Fibroblast of skin of right biceps (primary cell): ENCODE measurements at places on chromosomes 4 and X.

DNA sequence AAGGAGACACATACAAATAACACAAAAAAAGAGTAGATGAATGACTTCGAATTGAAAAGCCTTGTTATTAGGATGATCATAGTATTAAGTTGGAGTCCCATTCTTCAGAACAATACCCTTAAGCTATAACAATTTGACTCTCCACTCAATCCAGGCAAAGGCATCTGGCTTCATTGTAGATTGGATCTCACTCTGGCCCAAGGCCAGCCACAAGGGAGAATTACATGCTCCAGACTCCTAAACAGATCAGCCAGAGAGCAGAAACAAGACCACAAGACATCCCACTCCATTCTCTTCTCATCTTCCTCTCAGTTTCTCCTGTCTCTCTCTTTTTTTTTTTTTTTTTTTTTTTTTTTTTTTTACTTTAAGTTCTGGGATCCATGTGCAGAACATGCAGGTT lies 213.9 kb downstream of the DHX15 start:
- DNase-seq: no peak

DNA sequence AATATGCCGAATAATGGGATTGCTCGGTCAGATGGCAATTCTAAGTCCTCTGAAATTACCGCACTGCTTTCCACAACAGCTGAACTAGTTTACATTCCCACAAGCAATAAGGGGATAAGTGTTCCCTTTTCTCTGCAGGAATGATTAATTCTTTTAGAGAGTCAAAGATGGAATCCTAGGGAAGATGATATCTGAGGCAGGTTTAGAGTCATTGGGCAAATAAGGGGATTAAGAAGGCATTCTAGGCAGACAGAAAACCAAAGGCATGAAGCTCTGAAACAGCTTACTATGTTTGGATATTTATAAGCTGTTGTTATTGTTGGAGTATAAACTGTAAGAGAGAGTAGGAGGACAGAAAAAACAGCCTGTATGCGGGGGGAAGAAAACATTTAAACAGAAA lies 85.7 kb downstream of the TET2 start:
- DNase-seq: no peak

GRCh38 chr4:113758372-113758771 lies 3.2 kb downstream of the CAMK2D start:
- peak; percentile 93 for DNase-seq

GRCh38 chr4:88419874-88420273 lies 37.0 kb upstream of the HERC5 start:
- no peak for DNase-seq

GRCh38 chr4:48985976-48986653 lies at the start of gene CWH43:
Gene CWH43 (plus strand): TSS chr4:48986275. CDS start chr4:48986430, 155 bp downstream.
- DNase-seq: no peak

- no peak for DNase-seq
These were observed 11.7 kb downstream of the C1GALT1C1 start for GRCh38 chrX:120617996-120618630.

- no peak for DNase-seq
These were observed 563.7 kb upstream of the PRKX start for GRCh38 chrX:4277122-4277521.

DNA sequence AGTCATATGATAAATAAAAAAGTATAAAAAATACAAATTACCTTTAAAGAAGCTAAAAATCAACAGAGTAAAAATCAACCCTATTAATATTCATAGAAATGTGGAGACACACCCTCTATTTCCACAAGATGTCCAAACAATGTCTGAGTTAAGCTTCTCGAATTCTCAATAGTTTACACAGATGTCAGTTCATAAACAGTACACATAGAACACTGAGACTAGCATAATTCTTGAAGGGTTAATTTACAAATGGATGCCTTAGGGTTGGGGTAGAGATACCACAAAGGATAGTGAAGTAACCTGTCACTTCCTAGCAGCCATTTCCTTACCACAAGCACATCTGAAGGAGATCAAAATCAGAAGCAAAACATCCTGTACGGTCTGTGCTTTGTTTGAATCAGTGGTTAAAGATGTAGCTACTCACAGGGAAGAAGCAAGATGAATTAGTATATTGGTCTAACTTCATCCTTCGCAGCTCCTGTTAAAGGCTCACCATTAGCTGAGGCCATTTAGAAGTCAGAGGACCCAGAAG lies 2393.9 kb downstream of the ARAP2 start:
- peak; percentile 64 for DNase-seq

GRCh38 chr4:123893011-123893981 lies 496.7 kb downstream of the SPRY1 start:
- peak; percentile 74 for DNase-seq

GRCh38 chrX:113741744-113742143 lies 842.1 kb upstream of the HTR2C start:
- peak; percentile 23 for DNase-seq

DNA sequence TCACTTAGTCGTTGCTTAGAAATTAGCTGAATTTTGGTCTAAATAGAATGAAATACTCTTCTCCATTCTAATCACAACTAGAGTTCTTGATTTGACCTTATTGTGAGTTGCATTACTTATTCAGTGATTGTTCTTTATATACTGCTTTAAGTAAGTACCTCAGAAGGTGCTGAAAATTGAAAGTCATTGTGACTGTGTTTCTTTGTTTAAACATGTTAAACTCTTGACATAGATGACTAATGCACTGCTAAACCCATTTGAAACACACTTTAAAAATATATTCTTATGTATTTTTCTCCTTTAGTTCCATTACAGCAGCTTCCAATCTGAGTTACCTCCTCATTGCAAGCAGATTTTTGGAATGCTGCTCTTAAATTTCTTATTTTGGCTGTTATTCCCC lies 9.1 kb downstream of the TSPAN7 start:
- no peak for DNase-seq

GRCh38 chr4:43816116-43816515 lies 632.5 kb downstream of the KCTD8 start:
- no peak for DNase-seq

GRCh38 chrX:24480400-24480865 lies 15.3 kb downstream of the PDK3 start:
- no peak for DNase-seq

- peak; percentile 0 for DNase-seq
These were observed 25.4 kb upstream of the ARSD start for GRCh38 chrX:2954541-2954940.

GRCh38 chr4:182380771-182381181 lies 137.6 kb downstream of the TENM3 start:
- DNase-seq: peak; percentile 18

- peak; percentile 71 for DNase-seq
These were observed 31.5 kb upstream of the ELF2 start for GRCh38 chr4:139208404-139208945.

GRCh38 chrX:264634-265455 lies 16.3 kb upstream of the PLCXD1 start:
- DNase-seq: no peak

DNA sequence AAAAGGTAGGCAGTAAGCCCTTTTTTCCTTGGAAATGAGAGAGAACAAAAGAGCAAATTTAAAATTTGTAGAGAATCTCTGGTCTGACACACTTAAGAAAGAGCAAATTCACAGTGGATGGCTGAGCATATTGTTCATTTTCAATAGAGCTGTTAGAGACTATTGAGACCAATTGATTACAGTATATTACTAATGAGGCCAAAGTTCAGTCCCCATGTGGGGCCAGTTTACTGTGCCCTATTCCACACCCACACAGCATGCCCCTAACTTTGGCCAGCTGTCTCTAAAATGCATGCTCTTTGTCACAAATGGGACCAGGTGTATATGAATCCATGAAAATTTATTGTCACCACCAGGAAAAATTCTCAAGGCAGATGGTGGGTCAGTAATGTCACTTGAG lies 470.5 kb downstream of the PCDH7 start:
- DNase-seq: no peak

- no peak for DNase-seq
These were observed 31.5 kb downstream of the GRIA3 start for GRCh38 chrX:123215397-123216089.

DNA sequence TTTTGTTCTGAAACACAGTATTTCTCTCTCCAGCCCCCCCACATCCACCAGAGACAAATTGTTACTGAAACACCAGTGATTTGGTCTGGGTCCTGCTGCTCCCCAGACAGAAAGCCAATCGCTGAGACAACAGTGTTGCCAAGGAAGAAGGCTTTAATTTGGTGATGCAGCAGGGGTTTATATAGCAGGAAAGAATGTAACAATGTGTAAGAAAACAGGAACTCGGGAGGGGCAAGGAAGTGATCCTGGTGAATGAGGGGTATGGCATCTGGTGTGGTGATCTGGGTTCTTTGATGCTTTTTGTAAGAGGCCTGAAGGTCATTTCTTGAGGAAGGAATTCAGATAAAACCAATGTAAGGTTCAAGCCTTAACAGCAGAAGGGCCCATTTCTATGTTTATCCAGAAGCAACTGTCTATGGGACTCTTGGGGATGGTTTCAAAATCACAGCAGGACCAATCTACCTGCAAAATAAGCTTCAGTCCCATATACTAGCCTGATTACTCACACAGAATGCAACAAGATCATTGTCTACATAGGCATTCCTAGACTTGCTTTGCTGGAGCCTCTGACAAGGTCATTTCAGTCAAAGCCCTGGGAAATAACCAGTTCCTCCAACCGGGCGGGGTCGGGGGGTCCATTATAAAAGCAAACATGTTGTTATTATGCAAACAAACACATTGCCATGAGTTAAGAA lies 445.2 kb upstream of the ZFP42 start:
- DNase-seq: peak; percentile 51

- DNase-seq: no peak
These were observed 1429.2 kb upstream of the AGA start for GRCh38 chr4:178871476-178871875.

GRCh38 chr4:173924561-173924960 lies 358.9 kb downstream of the FBXO8 start:
- peak; percentile 3 for DNase-seq

GRCh38 chr4:130008461-130008860 lies 912.5 kb downstream of the C4orf33 start:
- DNase-seq: no peak

- no peak for DNase-seq
These were observed 74.0 kb upstream of the AFF2 start for GRCh38 chrX:148426467-148426866.

DNA sequence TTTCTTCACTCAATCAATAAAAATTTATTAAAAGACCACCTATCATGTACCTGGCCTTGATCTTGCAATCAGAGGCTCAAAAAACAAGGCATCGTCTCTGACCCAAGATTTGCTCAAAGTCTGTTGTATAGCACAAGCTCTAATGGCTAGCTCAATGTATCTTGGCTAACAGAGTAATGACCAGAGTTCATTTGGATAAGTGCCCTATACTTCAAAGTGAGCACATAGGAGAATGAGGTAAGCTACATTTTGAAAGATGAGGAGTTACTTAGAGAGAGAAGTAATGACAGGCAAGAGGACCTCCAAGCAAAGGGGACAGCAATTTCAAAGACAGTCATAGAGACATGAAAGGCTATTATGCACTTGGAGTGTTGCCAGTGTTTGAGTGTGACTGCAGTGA lies 22.9 kb upstream of the GABRQ start:
- no peak for DNase-seq

DNA sequence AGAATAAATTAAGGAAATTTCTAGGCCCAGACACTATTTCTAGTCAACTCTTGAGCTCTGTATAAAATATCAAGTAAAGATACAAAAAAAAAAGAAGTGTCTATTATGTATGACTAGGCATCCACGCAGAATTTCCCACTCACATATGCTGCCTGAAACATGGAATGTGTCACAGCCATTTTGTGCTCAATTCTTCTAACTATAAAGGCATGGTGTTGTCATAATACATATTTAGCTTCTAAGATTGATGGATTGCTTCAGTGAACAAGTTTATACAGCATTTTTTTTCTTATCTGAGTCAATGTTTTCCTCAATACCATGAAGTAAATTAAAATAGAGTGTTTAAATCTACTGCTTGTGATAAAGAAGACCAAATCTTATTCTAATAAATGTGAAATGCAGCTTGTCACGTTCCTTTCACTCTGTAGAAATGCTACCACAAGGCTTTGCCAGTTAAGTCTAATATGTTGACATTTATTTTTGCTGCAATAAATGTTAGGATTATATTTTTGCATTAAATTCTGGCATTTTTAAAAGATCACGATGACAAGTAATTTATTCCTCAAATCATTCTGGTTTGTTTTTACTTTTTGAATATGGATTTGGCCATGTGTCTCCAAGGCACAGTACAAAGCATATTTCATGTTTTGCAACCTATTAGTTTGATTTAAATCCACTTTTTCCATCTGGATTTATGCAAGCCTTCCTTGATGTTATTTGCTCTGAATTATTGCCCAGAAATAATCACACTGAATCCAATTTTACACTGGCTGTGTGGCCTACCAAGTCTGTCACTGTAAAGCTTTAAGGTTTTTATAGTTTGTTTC lies 1829.0 kb upstream of the PCDH7 start:
- peak; percentile 1 for DNase-seq

- peak; percentile 77 for DNase-seq
These were observed 50.4 kb upstream of the PTPN13 start for GRCh38 chr4:86543560-86544309.

GRCh38 chrX:119757979-119758730 lies at the start of gene SOWAHD:
Gene SOWAHD (plus strand): TSS chrX:119758588. CDS start chrX:119758668, 80 bp downstream.
- peak; percentile 10 for DNase-seq

DNA sequence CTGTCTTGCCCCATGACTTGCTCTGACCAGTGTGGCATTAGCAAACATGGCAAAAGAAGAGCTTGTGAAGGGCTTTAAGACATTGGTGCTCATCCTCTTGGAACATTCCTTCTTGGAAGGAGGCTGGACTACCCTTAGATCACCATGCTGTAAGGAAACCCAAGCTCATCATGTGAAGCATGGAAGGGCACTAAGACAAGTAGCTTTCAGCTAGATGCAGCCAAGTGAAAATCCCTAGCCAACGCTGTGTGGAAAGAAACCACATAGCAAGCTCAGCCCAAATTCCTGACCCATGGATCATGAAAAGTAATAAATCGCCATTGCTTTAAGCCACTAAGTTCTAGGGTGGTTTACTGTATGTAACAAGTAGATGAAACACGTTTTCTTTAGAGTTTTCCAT lies 12.4 kb upstream of the PACRGL start:
- DNase-seq: peak; percentile 77

GRCh38 chr4:89077761-89078160 lies 20.8 kb upstream of the FAM13A start:
- no peak for DNase-seq

GRCh38 chr4:74237425-74237966 lies 70.8 kb upstream of the EPGN start:
- no peak for DNase-seq

- peak; percentile 83 for DNase-seq
These were observed 2.1 kb upstream of the APBB2 start for GRCh38 chr4:41216294-41217019.
